NCI-H1417 treated with DMSO at 0.1 percent for 48 hours (cell line): ENCODE measurements at places on chromosomes 11 and 22.
A peak's percentile ranks its signal among the peaks of the same experiment; 100 is the strongest.

- DNase-seq: no peak
These were observed 21.9 kb upstream of the QSER1 start for GRCh38 chr11:32870676-32871075.

DNA sequence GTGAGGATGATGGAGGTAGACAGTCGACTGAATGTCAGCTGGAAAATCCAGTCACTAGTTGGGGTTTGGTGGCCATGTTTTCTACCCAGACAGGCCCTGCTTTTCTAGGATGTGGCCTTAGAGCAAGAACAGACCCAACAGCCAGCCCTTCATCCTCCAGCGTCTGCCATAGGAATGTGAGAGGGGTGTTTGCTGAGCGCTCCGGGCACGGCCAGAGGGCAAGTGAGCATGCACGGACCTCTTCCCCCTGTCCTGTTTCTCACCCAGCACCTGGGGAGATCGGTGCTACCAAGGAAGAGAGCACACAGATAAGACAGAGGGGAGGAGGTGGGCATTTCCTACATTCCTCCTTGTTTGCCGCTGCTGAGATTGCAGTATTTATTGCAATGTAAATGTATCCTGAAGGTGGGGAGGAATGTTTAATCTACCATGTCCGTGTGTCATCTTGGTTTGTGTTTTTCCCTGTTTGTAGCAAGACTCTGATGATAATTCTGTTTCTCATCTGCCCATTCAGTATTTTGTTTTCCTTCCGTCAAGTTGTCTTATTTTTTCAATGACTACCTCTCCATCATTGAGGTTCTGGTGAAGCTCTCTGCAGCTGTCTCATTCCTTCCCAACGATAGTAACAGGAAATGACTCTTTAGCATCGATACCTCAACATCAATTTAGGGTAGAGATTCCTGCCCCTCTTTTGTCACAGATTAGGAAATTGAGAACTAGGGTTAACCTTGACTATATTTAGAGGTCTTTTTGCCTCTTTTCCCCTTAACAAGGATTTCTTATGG is 4.9 kb upstream of the ATF4 start:
- DNase-seq: no peak

GRCh38 chr11:45285930-45286632 is at the start of gene SYT13:
SYT13 (minus strand) TSS chr11:45286341; CDS start chr11:45286207, 134 bp downstream.
- peak; percentile 4 for DNase-seq

DNA sequence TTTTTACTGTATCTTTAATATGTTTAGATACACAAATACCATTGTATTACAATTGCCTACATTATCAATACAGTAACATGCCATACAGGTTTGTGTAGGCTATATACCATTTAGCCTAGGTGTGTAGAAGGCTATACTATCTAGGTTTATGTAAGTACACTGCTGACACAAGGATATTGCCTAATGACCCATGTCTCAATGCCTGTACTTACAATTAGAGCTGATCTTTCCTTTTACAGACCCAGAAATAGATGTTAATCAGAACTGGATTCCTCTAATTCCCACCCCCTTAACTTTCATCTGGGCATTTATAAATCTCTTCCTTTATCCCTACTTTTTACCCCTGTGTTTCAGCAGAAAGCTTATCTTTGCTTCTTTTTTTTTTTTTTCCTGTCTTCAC is 229.5 kb downstream of the METTL15 start:
- no peak for DNase-seq

DNA sequence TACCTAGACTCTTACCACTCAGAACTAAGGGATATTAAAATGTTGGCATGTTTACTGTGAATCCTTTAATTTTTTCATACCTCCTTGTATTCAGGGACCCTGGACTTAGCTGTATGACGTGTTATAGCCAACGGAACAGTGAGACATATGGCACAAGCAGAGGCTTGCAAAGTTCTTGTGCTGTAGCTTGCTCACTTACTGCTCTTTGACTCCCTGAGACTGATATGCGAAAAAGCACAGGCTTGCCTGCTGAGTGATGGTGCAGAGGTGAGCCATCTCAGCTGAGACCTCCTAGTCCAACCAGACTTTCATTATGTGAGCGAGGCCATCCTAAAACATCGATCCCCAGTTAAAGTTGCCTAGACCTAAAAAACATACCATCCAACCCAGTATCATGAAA is 811.0 kb downstream of the METTL15 start:
- DNase-seq: no peak

DNA sequence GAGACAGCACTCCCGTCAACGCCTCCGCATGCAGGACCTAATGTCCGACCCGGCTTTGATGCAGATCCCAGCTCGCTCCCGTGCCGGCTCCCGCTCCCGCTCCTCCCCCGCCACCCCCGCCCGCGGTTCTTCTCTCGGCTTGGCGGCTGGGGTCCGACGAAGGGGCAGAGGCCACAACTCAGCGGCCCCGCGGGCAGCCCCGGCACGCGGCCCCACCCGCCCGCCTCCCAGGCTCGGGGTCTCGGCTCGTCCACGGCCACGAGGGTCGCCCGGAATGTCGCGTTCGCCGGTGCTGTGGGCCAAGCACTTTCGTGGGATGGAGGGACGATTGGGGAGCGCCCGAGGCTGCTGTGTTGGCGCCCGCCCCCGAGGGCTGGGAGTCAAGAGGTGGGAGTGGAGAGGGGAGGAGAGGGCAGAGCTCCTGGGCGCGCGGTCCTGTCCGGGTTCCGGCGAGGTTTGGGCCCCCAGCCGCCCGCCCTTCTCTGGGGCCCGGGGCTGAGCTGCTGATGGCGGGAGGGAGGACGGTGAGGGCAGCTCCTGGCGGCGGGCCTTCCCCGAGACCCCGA is 5.3 kb upstream of the TBX1 start:
- DNase-seq: no peak

GRCh38 chr11:17019232-17019631 is 5.0 kb upstream of the PLEKHA7 start:
- peak; percentile 72 for DNase-seq

DNA sequence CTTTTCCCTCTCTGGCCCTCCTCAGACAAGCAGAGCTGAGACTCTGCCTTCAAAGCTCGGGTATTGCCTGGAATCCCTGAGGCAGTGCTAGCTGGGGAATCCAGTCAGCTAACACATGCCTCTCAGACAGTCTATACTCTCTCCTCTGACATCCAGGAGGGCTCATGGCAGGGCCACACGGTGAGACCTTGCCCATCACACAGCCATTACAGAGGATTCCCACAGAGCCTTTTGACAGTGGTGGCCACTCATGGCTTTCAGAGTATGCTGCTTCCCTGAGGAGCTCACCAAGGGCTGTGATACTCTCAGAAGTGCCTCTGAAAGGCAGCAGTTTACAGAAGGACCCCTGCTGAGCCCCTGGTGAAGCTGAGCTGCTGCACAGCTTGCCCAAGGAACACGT is 165.3 kb downstream of the RRAS2 start:
- DNase-seq: no peak

DNA sequence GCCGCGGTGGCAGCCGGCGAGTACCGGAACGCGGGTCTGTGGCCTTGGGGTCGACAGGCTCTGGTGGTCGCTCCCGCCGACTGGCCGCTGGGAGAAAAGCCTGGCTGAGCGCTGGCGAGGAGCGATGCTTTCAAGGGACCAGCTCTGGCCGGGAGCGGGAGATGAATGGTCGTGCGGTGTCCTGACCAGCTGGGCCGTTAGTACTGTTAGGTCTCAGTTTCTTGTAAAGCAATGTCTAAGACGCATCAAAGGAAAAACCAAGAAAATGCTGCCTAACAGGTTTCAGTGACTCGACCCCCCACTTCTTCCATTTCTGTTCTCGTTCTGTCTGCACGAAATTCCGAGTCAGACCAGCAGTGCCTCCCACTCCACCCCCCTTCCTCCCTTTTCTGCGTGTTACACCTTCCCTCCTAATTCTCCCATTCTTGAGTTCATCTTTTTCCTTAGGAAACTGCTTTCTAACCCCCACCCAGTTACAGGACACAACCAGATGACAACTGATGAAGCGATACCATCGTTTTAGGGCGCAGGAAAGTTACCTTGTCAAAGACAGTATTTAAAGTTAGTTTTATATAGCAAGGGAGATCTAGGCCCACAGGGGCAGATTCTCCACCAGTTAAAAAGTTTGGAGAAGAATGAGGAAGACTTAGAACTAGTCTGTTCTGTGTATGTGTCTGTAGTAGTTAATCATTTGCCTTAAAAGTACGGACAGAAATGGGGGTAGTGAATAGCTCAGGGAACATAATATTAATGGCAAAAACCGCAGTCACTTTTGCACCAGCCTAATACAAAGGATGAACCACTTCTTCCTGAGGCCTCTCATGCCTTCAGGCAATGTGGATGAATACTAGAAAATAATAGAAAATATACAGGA is 1.0 kb downstream of the CUL5 start:
- DNase-seq: no peak

DNA sequence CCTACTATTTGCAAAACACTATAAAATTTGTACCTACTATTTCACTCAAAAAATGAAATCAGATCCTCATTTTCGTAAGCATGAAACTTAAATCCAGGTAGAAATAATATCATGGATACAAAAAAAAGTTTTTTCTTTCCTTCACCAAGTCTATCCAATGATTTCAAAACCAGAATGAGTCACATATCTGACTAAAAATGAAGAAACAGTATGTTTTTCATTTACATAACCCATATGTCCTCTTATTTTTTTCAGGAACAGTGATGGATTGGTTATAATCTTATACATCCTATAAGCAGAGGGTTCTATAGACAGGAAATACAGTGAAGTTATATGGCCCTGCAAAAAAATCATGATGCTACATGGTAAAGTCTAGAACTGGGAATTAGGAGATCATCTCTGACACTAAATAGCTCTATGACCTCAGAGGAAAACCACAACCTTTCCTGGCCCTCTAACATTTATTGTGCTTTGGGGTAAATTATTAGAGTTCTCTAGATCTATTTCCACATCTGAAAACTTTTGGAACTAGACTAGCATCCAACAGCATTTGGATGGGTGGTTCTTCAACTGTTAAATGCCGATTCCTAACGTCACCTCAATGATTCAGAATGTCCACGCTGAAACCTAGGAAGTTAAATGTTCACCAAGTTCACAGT is 10.9 kb downstream of the MTMR2 start:
- DNase-seq: no peak

GRCh38 chr11:19509215-19509614 is 203.4 kb upstream of the NAV2 start:
- DNase-seq: no peak

- DNase-seq: no peak
These were observed 999.0 kb downstream of the BRD1 start for GRCh38 chr22:48828688-48829087.

DNA sequence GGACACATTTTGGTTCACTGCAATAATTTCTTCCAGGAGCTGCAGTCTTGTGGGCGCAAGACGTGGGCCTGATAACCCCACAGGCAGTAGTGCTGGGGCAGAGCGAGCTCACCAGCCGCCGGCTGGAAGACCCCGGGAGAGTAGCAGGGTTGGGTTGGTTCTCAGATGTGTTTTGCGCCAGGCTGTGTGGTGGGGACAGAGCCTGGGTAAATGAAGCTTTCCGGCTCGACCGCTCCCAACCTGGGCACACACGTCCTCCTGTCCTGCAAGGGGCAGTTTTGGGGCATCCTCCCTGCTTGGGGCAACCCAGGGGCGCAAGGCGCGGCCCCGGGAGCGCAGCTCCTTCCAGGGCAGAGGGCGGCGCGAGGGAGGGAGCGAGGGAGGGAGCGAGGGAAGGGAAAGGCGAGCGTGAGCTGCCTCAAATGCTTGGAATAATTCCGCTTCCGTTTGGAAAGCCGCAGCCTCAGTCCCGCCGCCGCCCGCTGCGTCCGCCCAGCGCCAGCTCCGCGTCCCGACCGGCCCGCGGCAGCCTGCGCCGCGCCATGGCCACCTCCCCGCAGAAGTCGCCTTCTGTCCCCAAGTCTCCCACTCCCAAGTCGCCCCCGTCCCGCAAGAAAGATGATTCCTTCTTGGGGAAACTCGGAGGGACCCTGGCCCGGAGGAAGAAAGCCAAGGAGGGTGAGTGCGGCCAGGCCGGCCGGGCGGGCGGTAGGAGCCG is at the start of gene PARVA:
Gene PARVA (plus strand): TSS at position 466 of the 718 bp plus-strand sequence. CDS start 77 bp downstream, at position 543.
- DNase-seq: no peak

DNA sequence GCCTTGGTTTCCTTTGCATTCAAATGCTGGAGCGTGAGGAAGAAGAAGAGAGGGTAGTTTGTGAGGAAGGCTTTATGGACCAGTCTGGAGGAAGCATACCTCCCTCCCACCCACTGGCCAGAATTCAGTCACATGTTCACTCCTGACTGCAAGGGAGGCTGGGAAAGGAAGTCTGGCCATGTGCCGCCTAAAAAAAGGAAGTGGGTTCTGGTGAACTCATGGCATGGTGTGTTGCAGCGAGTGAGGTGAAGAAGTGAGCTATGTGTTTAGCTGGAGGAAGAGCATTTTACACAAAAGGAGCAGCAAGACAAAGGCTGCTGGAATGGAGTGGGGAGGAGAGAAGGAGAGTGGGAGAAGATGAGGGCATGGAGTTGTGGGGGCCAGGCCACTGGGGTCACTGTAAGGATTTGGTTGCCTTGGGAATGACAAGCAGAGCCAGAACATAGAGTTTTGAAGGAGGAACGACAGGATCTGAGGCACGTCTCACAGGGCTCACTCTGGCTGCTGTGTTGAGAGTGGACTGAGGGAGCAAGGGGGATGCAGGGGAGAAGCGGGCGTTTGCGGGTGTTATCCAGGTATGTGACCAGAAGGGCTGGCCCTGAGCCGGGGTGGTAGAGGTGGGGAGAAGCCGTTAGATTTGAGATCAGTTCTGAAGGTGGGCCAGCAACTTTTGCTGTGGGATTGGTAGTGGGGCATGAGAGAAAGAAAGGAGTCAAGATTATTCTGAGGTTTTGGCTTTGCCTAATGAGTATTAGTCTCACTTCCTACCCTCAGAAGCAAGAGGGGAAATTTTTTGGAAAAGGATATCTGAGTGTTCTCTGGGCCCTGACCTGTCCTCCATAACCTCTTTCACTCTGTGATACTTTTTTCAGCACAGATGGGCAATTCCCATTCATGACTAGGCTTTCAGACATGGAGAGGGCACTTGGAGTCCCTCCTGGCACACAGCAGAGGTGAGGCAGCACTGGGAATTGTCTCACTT is 26.4 kb downstream of the BMAL1 start:
- DNase-seq: no peak

DNA sequence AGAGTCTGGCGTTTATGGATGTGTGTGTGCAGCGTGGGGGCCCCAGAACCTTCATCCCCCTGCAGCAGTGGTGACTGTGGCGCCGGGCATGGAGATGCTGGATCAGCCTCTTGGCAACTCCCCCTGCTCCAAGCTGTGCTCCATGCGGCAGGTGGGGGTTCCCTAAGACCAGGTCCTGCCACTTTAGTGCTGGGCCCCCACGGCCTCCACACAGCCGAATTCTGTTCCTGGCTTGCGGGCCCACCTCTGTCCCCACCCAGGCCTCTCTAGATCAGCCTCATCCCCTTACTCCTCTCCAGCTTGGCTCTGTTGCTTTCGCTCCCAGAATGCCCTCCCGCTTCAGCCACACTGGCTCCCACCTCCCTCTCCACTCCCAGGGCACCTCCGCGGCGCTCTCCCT is 59.6 kb downstream of the TRMU start:
- no peak for DNase-seq

- no peak for DNase-seq
These were observed 1.2 kb downstream of the CAPRIN1 start for GRCh38 chr11:34052608-34053160.
